ENCODE measurements at places on chromosomes 2 and 18.

GRCh38 chr2:149192427-149192826, 138.0 kb upstream of the LYPD6 start:
- DNase-seq = no peak

GRCh38 chr2:179137200-179137759, 87.3 kb upstream of the CCDC141 start:
- DNase-seq = no peak

DNA sequence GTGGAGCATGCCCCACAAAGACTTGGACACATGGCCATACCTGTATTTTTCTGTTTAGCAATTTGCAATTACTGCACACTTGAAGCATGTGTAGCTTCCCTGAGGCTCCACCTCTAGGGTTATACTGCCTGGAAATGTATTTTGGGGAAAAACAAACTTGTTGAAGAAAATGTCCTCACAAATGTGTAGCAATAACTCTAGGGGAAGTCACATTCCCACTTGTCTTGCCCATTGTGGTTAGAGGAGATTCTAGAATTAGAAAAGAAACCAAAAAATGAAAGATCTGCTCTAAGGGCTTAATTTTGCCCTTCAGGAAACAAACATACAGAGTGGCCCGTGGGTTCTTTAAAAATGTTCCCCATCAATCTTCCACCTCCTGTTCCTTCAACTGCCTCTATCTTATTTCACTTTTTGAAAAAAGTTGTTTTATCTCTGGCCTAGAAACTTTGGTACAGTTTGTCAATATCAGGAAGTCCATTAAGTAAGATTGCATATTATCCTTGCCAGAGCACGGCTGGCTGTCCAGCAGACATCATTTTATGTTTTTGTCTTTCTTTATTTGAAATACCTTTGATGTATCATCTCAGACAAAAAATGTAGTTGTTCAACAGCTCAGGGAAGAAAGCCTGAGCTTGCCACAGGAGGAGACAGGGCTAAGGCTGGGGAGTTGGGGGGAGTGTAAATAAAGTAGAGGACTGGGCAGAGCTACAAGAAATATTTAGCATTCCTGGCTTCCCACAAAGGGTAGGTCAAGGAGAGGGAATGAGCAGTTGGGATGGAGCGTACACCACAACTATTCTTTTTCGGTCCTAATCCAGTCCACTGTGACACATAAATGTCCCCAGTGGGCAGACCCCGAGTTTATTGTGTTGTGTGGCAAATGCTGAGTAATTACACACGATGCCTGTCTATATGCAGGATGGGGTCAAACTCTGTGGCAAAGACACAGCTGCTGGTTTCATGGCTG, 96.8 kb upstream of the CDC42EP3 start:
- no peak for DNase-seq

DNA sequence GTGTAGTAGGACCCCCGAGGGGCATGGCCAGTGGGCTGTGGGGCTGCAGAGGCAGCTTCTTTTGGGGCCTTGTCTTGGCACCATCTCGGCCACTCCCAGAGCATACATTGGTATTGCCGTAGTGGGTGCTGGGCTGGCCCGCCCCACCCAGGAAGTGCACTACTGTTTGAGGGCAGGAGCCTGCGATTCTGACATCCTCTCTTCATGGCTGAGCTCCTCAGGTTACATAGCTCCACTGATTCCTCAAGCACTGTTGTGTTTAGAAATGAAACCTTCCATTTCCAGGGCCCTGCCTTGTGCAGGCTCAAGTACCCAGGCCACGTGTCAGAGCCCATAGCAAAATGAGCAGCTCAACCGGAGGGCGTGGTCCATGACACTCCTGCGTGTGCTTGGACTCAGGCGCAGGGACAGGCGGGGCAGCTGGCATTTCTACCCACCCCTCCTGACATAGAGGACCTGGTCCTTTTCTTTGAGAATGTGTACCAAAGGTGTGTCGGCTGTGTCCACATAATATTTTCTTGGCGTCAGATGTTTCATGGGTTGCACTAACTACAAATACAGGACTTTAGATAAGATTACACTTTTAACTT, 67.9 kb downstream of the DGKD start:
- DNase-seq = peak; percentile 30

DNA sequence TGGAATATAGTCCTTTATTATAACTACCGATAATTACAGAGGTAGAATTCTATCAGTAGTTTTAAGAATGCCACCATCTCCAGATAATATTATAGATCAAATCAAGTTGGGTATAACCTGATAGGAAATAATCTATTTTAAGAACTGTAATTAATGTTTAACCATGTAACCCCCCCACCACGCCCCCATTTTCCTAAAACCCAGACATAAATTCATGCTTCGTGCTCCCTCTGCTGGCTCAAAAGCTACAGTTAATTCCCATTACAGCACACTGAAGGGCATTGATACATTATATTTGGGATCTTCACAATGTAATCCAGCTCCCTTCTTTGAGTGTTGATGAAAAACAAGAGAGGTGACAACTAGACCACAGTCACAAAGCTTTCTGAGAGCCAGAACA, 228.0 kb upstream of the SMAD7 start:
- DNase-seq = no peak

- DNase-seq = no peak
Measured at GRCh38 chr2:124323321-124323720, 298.2 kb downstream of the CNTNAP5 start.

- DNase-seq = no peak
Measured at GRCh38 chr2:45406621-45407020, 204.4 kb downstream of the SRBD1 start.

GRCh38 chr2:174753038-174753633, 11.1 kb downstream of the CHRNA1 start:
- DNase-seq = no peak

DNA sequence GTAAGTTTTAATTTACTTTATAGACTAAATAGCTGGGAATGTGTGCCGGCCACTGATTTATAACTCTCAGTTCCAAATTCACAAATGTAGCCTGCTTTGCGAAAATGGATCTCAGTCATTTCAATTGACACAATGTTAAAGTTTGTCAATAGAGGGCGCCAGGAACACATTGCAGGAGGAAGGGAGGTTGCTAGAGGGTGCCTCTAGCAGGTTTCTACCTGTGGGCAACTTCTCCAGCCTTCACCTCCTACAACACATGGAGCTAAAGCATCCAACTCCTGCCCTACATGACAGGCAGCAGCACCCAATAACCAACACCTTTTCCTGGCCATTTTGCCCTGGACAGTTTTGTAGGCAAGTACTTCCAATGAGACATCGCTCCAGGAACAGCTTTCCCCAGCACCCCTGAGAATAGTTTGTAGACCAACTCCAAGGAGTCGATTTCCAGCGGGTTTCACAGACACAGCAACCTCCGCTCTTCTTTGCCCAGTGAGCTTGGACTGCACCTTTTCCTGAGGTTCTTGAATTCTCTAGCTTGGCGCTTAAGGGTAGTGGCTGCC, 784.8 kb upstream of the CDH2 start:
- no peak for DNase-seq

- DNase-seq = no peak
Measured at GRCh38 chr2:23508066-23508390, 123.0 kb downstream of the KLHL29 start.

GRCh38 chr18:47100212-47100831, 50.0 kb downstream of the HDHD2 start:
- peak; percentile 32 for DNase-seq

DNA sequence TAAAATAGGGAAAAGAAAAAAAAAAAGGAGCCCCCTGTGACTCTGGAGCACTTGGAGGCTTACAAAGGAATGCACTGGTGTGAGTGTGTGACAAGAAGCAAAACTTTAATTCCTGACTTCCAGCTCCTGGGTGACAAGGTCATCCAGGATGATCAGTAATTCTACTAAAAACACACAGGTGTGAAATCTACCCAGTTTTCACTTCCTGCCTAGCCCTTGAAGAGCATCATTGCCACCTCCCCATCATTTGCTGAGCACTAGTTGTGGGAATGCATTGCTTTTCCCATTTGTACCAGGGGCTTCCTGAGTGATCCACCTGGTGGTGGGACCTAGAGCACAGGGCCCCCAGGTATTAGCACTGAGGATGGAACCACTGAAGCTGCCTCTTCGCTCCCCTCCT, 139.7 kb upstream of the RIOK3 start:
- DNase-seq = no peak

DNA sequence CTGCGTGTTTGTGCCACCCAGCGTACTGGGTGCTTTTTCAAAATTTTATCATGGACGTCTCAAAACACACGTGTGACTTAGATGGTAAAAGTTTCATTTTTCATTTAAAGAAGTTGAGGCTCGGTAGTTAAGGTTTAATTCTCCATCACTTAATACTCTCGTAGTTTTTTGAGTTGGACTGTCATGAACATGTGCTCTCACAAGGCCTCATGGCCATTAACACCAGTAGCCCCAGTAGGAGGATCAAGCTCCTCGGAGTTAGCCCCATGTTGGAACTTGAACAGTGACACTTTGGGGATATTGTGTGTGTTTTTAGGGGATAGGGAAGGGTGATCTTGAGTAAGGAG, 15.3 kb downstream of the NMUR1 start:
- no peak for DNase-seq

DNA sequence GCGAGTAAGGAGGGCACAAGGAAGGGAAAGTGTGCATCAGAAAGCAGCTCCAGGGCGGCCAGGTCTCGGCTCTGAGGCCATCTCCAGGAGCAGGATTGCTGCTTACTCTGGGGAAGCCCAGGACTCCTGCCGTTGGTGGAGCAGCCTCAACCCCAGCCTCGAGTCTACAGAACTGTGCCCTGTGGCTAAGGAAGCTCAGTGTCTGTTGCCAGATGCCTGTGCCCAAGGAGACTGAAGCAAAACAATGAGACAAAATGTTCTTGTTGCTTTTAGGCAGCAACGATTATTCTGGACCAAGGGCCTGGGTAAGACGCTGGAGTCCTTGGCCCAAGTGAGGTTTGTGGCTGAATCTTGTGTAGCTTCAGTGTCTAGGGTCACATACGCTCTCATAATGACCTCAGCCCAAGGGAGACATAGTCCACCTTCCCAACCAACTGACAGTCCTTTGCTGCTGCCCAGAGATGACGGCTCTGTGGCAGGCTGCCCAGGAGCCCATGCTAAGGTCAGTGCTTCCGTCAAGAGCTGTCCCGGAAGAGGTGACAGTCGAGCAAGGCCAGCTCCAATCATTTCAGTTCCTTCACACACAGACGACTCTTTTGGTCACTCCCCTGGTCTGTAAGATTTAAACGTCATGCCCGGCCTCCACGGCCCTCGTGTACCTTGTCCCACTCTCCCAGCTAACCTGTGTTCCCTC, 223.8 kb downstream of the TTC32 start:
- no peak for DNase-seq

- DNase-seq = no peak
Measured at GRCh38 chr2:118048401-118048800, 34.5 kb upstream of the CCDC93 start.

- DNase-seq = no peak
Measured at GRCh38 chr2:117537032-117537431, 277.5 kb upstream of the DDX18 start.

DNA sequence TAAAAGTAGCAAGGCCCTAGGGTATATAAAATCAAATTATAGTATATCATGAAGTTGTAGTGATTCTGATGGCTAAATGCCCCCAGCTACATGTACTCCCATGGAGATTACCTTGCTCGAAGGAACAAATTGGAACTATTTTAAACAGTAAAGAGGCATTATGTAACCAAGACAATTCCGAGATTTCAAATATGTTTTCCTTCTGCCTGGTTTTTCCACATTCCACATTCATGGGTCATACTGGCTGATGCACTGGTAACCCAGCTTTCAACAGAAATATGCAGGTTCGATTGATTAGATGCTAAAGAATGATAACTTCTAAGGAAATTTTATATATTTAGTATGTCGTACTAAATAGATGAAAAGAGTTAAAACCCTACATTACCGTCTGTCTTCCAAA, 62.3 kb upstream of the MGAT4A start:
- no peak for DNase-seq

GRCh38 chr18:79317703-79318102, 78.0 kb upstream of the NFATC1 start:
- DNase-seq = no peak

GRCh38 chr18:35953688-35954087, 18.8 kb upstream of the RMP24 start:
- no peak for DNase-seq

DNA sequence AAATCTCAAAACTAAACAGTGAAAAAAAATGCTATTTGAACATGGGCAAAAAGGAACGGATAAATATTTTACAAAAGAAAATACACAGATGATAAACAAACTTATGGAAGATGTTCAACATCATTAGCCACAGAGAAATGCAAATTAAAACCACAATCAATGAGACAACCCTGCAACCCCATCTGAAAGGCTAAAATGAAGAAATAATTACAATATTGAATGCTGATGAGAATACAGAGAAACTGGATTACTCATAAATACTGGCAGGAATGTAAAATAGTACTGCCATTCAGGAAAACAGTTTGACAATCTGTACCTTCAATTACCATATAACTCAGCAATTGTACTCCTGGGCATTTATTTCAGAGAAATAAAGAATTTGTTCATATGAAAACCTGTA, 193.1 kb upstream of the UBE2E3 start:
- no peak for DNase-seq

- no peak for DNase-seq
Measured at GRCh38 chr2:165508927-165509326, 39.4 kb downstream of the CSRNP3 start.

DNA sequence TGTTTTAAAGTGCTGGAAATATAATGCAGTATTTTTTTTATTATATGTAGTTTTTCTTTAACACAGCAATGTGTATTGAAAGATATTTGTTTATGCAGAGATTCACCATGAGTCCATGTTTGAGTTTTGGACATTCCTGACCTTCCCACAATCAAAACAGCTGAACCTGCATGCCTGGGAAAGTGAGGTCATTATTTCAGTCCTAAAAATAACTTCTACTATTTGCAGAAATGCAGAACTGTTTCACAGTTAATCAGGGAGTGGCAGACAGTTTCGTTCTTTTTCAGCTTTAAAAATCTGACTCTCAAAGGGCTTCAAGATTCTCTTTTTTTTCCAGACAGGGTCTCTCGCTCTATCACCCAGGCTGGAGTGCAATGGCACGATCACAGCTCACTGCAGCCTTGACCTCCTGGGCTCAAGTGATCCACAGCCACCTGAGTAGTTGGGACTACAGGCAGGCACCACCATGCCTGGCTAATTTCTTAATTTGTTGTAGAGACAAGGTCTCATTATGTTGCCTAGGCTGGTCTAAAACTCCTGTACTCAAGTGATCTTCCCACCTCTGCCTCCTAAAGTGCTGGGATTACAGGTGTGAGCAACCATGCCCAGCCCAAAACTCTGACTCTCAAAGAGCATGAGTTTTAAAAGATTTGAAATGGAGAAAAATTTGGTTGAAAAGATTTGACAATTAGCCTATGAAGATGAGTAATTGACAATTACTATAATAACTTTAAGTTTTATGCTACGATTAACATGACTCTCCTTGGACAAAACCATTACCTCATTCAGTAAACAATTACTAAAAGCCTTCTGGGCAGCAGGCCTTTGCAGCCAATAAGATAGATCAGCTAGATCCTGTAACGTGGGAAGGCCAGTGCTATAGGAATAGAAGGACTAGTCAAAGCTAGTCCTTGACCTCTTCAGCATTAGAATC, 5.0 kb upstream of the MYL12B start:
- no peak for DNase-seq

DNA sequence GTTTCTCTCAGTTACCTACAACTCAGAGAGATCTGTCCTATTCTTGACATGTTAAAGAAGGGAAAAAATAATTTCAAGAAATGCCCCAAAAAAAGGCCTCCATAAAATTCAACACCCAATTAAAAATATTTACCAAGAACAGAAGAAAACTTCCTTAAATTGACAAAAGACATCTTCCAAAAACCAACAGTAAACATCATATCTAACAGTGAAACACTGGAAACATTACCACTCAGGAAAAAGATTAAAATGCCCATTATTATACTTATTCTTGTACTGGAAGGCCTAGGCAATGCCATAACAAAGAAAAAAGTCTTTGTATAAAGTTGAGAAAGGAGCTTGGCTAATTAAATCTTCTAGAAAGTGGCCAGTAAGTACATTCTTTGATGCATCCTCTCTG, 7.2 kb downstream of the DTNB start:
- DNase-seq = no peak
